Osteocyte (in vitro differentiated cells): ENCODE measurements at places on chromosomes 5 and 9. TPM values are rescaled to one million over a fixed set of nuclear protein-coding genes. Genes with fewer than 3 reads are reported as not detected.

GRCh38 chr5:15959370-15960164 lies 220.0 kb downstream of the MARCHF11 start:
- no peaks in the 10 kb centered on the region for H3K4me1 ChIP-seq
- DNase-seq, result no peak
- H3K4me3 ChIP-seq, result no peak overlapping the region
- no peaks in the 10 kb centered on the region for H3K27me3 ChIP-seq

- no peak overlapping the region for H3K4me3 ChIP-seq
- no peak for DNase-seq
- no peaks in the 10 kb centered on the region for H3K27me3 ChIP-seq
- peaks cover 9% of the 10 kb centered on the region for H3K4me1 ChIP-seq
- H3K27ac ChIP-seq, result no peak overlapping the region
These were observed 743.3 kb upstream of the PTPRD start for GRCh38 chr9:11356067-11356466.

The RPL35 gene
- 885 and 912 TPM in 2 replicates for total RNA-seq

GRCh38 chr5:11377896-11378295 lies 526.4 kb downstream of the CTNND2 start:
- no peak for DNase-seq
- H3K4me1 ChIP-seq, result no peaks in the 10 kb centered on the region
- H3K36me3 ChIP-seq, result no peaks in the 10 kb centered on the region

- peaks cover 19% of the 10 kb centered on the region for H3K4me1 ChIP-seq
- no peaks in the 10 kb centered on the region for H3K27me3 ChIP-seq
- H3K4me3 ChIP-seq, result no peak overlapping the region
- no peaks in the 10 kb centered on the region for H3K36me3 ChIP-seq
- no peak for DNase-seq
These were observed 181.4 kb downstream of the GAS1 start for GRCh38 chr9:86765746-86766430.
